Naive thymus-derived CD4-positive, alpha-beta T cell (primary cell): ENCODE measurements at places on chromosomes 2 and 18.

GRCh38 chr2:48144777-48145176, 238.5 kb upstream of the FBXO11 start:
- no peak for DNase-seq

- DNase-seq = no peak
Measured at GRCh38 chr2:177691177-177691576, 298.6 kb downstream of the AGPS start.

DNA sequence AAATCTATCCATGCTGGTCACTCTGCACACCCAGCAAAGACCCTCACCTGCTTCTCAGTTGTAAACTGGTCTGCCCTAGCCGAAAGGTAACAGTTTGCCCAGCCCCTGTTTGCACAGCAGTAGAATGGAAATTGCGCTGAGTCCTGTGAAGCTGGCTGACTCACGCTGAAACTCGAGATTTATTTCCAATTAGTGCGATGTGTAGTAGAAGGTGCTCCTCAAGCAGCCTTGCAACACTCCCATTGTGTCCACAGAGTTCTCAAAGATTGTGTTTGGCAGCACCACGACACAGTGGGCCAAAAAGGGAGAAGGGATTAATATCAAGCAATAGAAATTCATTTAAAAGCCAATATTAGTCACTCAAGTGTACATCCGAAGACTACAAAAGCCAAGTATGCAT, 21.7 kb upstream of the APCDD1 start:
- DNase-seq = no peak

DNA sequence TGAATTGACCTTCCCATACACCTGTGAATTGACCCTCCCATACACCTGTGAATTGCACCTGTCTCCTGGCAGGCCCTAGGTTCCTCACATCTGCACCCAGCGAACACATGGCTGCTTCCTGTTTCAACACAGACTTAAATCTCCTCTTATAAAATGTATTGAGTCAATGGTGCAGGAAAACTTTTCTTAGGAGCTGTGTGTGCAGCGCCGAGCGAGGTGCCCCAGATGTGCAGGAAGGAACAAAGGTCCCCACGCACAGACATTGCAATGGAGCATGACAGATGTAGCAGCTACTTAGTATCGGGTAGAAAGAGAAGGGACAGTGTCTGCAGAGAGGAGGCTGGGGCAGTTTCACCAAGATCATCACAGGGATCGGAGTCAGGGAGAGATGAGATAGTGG, 85.5 kb upstream of the PXDN start:
- no peak for DNase-seq

DNA sequence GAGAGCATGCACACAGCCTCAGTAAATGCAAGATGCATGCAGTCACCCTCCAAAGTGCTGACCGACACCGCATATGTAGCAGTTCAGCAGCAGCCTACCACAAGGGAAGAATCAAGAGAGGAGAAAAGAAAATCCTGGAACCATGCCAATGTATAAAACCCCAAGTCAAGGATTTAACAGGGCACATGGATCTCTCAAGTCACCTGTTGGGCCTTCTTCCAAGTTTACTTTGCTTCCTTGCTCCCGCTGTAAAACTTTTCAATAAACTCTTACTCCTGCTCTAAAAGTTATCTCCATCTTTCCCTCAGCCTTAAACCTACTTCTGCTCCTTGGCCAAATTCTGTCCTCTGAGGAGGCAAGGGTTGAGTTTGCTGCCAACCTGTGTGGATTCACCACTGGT, 147.8 kb upstream of the MAP2 start:
- DNase-seq = no peak

- no peak for DNase-seq
Measured at GRCh38 chr2:26608557-26608956, 32.6 kb downstream of the CIB4 start.

GRCh38 chr18:37574113-37574512, 8.5 kb upstream of the CELF4 start:
- DNase-seq = no peak

DNA sequence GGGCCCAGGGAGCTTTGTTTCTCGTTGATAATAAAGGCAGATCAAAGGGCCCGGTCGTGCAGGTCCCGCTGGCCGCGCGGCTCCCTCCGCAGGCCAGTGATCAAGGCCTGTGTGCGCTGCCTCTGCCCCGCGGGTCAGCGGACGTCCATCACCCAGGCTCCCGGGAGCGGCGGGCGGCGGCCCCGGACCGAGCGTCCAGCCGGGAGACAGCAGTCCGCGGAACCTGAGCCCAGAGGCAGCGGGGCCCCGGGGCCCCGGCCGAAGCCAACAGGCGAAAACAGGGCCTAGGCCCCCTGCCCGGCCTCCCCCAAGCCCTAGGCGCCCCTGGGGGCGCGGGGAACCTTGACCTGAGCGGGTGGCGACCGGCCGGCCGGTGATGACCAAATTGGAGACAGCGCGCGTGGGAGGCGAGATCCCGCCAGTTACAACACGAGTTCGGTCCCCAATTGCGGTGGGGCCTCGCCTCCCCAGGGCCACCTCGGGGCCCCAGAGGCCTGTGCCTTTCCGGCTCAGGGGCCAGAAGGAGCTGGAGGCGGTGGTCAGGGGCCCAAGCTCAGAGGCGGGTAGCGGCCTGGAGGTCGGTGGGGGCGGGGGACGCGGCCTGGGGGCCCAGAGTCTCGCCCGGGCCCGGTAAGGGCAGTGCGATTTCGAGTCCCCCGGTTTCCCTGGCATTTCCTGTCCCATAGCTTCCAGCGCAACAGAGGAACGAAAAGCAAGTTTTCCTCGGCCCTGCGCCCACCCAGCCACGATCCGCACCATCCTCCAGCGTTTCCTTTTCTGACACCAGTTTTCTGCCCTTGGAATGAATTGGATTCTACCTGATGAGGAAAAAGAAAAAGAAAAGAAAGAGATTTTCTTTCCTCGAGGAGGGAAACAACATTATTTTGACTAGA, 5.9 kb downstream of the SP9 start:
- DNase-seq = no peak

DNA sequence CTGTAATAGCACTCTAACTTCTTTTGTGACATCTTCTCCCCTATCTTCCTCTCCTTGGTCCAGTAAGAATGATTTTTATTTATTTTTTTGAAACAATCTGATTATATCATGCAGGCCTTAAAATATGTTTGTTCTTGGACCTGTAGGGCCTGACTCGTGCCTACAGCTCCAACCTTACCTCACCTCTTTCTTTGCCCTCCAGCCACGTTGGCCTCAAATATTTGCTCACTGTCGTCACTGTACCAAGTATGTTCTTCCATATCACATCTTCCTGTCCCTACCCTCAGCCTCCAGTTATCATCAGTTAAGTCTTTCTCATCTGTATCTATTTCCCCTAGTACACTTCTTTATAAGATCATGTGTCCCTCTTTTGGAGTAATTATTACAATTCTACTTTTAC, 125.5 kb downstream of the CDH7 start:
- no peak for DNase-seq

- DNase-seq = no peak
Measured at GRCh38 chr18:57583297-57583835, 3.1 kb downstream of the FECH start.

DNA sequence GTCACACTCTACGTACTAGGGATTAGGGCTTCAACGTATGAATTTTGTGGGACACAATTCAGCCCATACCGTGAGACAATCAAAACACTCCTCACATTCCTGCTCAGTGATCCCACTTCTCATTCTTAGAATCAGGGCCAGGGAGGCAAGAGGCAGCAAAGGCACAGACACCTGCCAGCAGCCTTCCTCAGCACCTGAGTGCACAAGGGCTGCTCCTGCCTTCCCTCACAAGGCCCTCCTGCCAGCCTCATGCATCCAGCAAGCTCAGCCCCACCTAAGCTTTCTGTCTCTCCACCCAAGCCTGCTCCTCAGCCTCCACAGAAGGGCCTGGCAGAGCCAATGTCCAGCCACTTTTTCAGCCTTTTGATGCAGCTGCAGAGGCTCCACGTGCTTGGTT, 141.6 kb downstream of the SP3 start:
- no peak for DNase-seq

DNA sequence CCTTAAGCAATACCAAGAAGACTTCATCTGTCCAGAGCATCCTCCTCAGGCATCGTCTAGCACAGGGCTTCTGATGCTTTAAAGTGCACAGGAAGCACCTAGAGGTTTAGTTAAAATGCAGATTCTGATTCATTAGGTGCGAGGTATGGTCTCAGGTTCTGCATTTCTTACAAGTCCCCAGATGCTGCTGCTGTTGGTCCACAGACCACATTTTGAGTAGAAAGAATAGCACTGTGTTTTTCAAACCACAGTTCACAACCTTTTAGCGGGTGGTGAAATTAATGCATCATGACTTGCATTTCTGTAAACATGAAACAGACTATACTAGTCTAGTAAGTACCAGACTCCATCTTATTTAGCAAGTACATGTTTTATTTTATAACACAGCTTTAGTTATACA, 134.6 kb downstream of the TMEFF2 start:
- no peak for DNase-seq

DNA sequence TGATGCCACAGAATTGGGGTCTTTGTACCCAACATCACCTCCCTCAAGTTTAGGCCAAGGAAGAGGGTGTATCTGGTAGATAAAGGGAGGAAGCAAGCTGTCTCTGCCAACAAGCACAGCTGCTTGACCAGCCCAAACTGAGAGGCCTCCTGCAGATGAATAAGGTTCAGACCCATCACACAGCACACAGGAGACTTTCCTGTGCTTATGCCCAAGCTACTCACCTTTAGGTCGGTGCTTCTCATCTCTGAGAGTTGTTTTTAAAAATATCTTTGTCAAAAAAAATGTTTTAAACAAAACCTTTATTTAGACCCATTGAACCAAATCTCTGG, 24.7 kb upstream of the SP3 start:
- DNase-seq = no peak

DNA sequence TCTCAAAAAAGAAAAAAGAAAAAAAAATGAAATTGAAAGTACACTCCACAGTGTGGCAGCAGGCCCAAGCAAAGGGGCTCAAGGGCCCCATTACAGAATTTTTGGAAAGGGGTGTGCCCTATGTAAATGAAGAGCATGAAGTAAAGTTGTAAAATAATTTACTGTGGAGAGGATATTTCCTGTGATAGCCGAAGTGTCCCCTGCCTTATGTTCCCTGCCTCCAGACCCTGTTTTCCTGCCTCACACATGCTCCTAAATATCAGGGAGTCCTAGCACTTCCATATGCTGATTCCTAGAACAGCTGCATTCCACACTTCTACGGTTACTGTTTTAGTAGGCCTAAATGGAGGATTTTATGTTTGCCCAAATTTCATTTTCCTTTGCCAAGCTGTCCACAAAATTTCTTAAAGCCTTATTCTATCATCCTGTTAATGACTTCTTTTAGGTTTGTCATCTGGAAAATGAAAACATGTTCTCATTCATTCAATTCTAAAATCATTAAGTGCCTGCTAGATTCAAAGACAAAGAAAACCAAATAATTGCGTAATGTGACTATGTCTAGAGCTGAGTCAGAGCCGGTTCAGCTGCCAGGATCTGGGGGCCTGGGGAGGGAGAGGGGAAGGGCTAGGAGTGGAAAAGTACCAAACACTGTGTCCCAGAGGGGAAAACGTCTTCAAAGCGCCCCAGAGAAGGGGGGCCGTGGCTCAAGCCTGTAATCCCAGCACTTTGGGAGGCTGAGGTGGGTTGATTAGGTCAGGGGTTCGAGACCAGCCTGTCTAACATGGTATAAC, 25.9 kb upstream of the IMPA2 start:
- no peak for DNase-seq

- DNase-seq = no peak
Measured at GRCh38 chr2:141015341-141016047, 1115.3 kb downstream of the LRP1B start.

DNA sequence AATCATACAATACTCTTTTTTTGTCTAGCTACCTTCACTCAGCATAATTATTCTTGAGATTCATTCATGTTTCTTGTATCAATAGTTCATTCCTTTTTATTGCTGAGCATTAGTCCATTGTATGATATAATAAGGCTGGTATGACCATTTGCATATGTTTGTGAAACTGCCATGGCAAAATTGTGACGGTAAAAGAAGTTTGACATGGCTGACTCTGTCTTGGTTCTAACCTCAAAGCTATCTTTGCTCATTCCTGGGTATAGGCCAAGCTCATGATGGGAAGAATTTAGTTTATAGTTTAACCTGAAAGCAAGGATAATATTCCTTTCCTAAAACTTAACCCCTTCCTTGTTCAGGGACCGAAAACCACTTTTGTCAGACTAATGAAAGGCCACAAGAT, 46.4 kb downstream of the COMMD1 start:
- no peak for DNase-seq

- DNase-seq = no peak
Measured at GRCh38 chr2:236629961-236630872, 60.6 kb downstream of the ACKR3 start.

DNA sequence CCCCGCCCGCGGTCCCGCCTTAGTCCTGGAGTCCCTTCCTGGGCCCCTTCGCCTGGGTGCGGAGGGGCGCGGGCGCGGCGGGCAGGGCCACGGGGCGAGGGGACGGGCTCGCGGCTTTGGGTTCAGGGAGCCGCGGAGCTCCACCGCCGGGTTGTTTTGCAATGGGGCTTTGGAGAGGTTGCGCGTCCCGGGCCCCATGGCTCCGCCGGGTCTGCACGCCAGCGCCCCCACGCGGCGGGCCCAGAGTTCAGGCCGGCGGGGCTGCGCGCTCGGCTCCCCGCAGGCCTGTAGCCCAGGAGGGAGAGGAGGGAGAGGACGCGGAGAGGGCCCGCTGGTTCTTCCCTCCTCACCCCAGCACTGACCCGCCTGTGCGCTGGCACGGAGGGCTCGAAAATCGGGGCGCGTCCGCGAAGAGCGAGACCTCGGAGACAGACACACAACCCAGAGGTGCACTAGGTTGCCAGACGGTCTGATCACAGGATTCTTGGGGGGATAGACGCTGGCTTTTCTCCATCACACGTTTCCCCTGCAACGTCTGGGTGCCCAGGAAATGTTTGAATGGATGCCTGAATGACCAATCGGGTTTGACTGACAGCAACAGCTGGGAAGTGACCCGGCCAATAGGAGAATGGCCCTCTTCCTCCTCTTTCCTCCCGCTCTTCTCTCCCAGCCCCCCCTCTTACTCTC, 4.9 kb upstream of the SIX2 start:
- DNase-seq = no peak

- DNase-seq = no peak
Measured at GRCh38 chr2:130911482-130911881, 74.8 kb downstream of the ARHGEF4 start.

DNA sequence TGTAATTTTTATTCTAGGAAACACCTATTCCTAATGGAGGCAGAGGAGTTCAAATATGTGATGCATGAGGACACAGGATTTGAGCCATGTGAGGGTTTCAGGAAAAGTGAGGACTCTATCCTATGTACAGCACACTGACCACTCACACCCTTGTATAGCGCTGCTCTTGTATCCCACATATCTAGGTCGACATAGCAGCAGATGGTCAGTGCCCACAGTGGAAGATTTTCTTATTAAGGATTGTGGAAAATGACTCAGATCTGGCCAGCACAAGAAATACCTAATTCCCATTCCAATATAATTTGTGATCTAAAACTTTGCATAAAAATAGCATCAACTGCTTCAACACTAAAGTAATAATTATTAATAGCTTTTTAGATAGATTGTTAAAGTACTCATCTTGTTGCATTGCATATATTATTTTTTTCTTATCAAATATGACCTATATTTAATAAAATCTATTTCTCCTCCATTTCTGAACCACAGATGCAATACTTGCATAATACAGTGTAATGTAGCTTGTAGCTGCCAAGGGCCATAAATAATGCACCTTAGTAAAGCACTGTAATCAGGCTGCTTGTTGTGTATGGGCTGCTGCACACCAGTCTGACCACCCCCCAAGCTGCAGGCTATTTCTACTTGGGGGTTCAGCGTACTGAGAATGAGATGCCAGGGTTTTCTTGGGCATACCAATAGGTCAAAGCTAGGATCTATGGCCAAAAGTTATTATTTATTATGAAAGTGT, 442.2 kb upstream of the CWC22 start:
- no peak for DNase-seq

- DNase-seq = no peak
Measured at GRCh38 chr2:44549856-44550255, 188.1 kb downstream of the CAMKMT start.
